ENCODE measurements at places on chromosomes 12 and 14.

DNA sequence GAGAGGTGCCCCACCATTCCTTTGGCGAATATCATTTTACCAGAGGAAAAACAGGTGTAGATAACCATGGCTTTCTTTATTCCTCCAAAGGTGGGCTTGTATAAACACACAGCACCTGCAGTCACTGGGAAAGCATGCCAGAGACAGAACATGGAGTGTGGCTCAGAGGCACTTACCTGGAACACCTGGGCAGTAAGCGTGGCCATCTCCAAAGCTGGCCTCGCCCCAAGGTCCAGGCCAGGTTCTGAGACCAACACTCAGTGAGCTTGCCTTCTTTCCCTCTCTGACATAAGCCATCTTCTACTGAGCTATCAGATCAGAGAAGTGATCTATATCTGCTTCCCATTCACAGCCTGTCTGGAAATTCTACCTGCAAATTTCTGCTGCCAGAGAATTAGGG, 70.5 kb downstream of the NUAK1 start:
- no peak for DNase-seq

DNA sequence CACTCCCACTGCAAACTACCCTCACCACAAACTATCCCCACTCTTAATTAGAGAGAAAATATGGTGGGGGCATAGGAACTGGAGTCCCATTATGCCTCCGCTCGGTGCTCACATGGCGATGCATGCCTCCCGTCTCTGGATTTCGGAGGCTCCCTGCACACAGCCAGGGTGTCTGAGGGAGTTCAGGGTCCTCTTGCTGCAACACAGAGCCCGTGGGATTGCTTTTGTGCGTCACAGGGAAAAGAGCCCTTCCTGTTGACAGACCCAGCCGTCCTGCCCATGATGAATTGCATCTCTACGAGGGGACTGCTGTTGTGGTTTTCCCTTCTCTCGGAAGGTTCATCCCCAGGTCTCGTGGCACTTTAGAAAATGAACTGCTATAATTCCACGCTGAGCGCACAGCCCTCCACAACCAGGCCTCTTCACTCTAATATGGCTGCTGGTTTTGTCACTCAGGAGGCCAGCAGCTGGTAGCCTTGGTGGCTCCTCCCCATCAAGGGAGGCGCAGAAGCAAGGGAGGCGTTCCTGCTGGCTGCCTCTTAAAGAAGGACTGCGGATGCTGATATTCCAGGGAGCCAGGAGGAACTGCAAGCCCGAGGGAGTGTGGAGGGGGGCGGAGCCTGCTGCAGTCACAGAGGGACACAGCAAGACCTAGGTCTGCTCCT, 158.0 kb downstream of the KCNA5 start:
- DNase-seq: no peak

DNA sequence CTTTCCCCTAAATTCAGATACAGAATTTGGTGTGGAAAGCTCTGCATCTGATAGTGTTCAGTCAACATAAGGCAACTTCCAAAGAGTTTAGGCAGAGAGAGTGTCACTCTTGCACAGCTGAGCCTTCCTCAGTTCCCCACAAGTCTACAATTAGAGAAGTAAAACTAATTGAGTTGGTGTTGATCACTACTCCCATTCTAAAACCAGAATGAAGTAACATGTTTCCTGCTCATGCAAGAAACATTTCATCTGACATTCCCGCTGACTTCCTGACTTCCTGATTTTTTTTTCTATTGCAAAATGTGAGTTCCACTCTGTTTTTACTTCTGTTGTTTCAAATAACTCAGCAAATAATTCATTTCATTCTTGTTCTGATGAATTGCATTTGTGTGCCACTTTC, 271.0 kb downstream of the ALG10B start:
- no peak for DNase-seq

DNA sequence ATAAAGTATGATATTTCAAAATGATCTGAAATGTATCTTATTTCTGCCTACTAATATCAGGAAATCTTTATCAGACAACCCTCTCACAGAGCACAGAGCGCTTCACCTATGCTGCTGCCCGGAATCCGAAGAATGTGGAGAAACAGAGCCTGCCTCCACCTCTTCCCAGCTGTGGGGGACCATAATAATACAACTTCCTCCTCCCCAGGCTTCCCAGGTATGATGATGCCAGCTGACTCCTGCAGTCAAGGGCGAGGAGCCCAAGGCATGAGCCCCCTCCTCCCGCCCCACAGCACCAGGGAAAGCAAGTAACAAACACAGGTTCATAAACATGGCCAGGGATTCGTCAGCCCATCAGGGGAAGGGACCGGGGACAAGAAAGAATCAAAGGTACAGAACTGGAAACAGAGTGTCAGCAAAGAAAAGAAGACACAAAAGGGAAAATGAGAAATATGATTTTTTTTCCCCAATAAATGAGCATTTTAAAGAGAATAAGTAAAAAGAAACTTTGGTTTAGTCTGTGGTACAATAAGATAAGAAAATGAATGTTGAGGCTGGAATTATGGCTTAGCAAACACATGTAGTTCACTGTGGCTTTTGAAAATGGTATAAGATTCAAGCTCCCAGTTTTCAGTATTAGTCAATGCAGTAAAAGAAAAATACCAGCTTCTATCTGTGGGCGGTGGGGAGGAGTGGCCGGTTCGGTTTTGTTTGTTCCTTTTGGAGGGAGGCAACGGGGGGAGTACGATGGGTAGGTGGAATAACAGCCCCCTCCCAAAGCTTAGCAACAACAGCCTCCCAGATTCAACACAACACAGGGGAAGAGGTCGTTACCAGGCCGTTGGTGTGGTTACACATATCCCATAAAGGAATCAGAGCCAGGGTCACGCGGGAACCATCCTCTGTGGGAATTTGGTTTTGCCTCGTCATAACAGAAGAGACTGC, 68.3 kb downstream of the SETD3 start:
- DNase-seq: no peak

DNA sequence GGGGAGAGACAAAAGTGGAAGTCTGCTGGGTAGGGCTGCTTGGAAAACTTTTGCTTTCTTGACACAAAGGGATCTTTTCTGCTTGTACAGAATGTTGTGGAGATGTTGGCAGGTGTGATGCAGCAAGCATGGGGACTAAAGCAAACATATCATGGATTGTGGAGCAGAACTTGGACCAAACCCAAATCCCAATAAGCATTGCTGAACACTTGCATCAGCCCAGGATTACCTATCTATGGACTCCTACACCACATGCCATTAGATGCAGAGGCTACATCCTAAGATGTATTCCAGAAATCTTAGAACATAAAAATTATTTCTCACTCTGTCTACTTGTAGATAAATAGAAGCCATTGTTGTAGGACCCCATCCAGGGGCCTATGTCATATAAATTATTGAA, 44.7 kb upstream of the RERG start:
- DNase-seq: no peak

- DNase-seq: no peak
These were observed 191.8 kb downstream of the MSRB3 start for GRCh38 chr12:65470256-65470655.

DNA sequence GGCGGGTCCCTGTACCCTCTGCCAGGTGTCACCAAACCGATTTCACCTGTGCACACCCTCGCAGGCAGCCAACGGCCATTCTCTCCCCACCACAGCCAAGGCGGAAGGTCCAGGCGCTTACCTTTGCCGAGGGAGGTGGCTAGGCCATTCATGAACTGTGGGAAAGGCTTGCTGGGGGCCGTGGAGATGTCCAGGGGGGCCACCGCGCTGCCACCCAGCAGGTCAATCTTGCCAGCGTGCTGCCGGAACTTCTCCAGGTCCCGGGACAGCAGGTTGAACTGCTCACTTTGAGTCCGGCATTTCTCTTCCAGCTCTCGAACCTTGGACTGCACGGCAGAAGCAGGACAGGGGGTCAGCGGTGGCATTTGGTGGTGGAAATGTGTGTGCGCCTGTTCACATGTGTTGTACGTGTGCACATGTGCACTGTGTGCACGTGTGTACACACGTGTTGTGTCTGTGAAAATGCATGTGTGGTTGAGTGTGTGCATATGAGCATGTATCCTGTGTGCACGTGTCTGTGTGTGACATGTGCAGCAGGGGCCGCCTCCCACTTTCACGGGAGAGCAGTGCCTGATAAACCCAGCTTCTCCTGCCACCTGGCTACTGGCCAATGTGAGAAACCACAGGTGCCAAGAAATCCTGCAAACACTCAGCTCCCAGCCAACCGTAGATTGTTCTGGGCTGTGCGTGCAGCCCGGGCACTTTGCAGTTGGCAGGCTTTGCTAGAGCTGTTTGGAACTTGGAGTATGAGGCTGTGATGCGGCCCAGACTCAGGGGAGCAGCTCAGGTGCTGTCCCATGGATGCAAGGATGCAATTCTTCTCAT, 118.9 kb downstream of the PIWIL1 start:
- peak; percentile 3 for DNase-seq

- no peak for DNase-seq
These were observed 1.4 kb upstream of the RDH11 start for GRCh38 chr14:67697006-67697405.

- DNase-seq: peak; percentile 86
These were observed 628 bp upstream of the TSHR start for GRCh38 chr14:80954687-80955299.

DNA sequence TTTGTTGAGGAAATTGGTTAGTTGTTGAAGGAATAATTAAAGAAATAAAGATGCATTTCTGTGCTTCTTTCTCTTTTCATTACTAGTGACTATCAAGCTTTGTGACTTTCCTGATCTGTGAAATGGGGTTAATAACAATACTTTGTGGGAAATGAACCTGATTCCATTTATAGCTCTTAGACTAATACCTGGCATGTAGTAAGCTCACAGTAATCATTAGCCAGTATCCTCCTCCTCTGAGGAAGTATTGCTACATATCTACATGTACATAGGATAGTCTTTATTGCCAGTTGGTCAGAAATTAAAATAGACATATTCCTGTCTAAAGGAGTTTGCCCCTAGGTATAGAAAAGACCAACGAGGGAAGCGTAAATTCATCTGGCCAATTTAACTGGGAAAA, 1.8 kb upstream of the CCDC198 start:
- no peak for DNase-seq

GRCh38 chr14:28138341-28138740, 628.2 kb upstream of the FOXG1 start:
- DNase-seq: no peak

GRCh38 chr12:28603239-28603638, 413.0 kb downstream of the CCDC91 start:
- peak; percentile 47 for DNase-seq

DNA sequence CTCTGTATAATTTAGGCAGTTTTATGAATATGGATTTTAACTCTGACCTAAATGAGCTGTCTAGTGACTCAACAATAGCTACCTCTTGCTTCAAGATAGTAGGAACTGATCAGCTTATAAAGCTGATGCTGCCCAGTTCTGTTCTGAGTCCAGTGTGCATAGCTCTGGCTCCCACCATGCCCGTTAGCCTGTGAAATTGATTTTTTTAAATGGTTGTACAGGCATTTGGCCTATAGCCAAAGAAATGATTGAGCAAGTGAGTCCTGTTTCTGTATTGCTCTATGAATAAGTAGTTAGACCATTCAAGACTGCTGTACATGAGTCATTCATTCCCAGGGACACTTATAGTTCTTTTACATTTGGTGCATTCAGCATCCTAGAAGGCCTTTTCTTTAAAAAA, 36.4 kb downstream of the SAMD4A start:
- no peak for DNase-seq

DNA sequence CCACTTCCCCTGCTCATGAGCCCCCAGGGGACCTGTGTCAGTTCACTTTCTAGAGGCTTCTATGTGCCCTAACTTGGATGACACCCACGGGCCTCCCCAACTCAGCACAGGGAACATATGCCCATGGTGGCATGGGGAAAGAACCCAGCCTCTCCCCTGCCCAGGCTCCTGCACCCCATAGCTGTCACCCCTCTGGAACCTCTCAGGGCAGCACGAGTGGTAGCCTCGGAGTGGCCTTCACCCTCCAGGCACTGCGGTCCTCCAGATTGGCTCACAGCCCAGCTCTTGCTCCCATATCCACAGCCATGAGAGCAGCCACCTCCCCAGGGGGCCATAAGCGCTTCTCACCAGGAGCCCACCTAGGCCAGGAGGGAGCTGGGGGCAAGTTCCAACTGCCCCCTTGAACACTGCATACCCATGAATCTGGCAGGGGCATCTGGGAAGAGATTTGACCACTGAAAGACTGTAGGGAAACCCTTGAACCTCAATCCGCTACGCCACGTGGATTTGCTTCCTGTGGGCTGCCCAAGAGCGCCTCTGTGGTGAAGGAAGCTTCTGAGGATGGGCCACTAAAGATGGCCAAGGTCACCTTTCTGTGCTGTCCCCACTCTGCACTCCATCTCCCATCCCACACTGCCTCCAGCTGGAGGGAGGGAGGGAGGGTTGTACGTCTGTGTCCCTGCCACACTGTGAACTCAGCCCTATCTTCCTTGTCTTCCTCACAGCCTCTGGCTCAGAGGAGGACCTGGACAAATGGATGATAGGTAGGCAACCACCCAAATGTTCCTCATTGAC, 11.9 kb downstream of the PLD4 start:
- no peak for DNase-seq

Measured in hematopoietic multipotent progenitor cell treated with erythropoietin and hydrocortisone succinate and interleukin-3 and kit ligand, for 6 days (in vitro differentiated cells).